ENCODE measurements at places on chromosomes 5 and 9.
A peak's percentile ranks its signal among the peaks of the same experiment; 100 is the strongest.

GRCh38 chr9:83266666-83267496 lies 203.9 kb upstream of the RASEF start:
- DNase-seq, result no peak

DNA sequence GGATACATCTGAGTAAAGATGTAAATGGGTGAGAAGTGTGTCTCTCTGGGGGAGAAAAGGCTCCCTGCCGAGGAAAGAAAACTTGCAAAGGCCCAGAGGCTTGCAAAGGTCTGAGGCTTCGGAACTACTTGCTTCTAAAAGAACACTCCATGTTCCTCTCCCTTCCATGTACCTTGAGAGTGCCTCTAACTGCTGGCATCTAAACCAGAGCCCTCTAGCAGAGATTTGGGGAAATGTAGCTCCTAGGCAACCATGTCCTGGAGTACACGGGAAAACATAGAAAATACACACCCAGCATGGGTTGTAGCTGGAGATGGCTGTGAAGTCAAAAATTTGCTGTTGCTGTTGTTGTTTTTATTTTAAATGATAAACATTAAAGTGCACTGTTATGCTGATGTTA lies 151.6 kb downstream of the SYK start:
- DNase-seq, result no peak

DNA sequence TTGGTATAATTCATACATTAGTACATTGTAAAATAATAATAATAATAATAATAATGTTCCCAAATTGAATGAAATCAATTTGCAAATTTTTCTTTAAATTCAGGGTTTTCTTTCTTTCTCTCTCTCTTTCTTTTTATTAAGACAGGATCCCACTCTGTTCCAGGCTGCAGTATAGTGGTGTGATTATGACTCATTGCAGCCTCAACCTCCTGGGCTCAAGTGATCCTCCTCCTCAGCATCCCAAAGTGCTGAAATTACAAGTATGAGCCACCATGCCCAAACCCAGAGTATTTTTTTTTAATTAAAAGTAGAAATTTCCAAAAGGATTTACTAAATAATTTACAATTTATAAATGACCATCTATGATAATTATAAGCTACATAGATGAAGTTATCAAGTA lies 117.7 kb downstream of the HOMER1 start:
- DNase-seq, result no peak

GRCh38 chr5:73684691-73685090 lies 58.7 kb downstream of the ARHGEF28 start:
- no peak for DNase-seq

- no peak for DNase-seq
These were observed 46.6 kb downstream of the ANGPTL2 start for GRCh38 chr9:127075624-127076372.

DNA sequence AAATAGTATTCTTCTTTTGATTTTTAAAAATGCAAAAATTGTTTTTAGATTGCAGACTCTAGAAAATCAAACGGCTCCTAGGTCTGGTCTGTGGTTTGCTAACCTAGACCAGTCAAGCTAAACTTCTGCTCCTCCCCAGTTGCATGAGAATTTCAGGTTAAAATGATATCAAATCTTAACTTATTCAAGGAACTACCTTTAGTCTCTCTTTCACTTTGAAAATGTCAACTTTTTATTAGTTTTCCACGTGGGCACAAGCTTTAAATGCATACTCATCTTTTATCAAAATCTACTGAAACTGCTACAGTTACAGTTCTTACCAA lies 8.8 kb downstream of the CAMK4 start:
- DNase-seq, result no peak

GRCh38 chr5:91443023-91443422 lies 59.9 kb upstream of the ARRDC3 start:
- no peak for DNase-seq

GRCh38 chr5:59565551-59565950 lies 328.0 kb downstream of the PDE4D start:
- no peak for DNase-seq

DNA sequence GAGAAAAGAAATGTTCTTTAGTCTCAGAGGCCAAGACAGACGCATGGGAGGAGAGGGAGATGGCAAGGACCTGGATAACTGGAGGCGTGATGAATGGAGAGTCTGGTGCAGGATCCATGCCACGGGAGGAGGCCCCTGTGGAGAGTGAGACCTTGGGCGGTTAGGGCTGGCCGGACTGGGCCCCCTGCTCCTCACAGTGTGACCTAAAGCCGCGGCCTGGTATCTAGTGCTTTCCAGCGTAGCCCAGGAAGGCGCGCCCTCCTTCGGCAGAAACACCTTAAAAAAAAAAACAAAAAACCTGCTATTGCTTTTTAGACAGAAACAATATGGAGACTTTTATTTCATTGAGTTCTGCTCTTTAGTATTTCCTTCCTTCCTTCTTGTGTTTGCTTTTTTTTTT lies 33.1 kb downstream of the SCGB3A1 start:
- no peak for DNase-seq

DNA sequence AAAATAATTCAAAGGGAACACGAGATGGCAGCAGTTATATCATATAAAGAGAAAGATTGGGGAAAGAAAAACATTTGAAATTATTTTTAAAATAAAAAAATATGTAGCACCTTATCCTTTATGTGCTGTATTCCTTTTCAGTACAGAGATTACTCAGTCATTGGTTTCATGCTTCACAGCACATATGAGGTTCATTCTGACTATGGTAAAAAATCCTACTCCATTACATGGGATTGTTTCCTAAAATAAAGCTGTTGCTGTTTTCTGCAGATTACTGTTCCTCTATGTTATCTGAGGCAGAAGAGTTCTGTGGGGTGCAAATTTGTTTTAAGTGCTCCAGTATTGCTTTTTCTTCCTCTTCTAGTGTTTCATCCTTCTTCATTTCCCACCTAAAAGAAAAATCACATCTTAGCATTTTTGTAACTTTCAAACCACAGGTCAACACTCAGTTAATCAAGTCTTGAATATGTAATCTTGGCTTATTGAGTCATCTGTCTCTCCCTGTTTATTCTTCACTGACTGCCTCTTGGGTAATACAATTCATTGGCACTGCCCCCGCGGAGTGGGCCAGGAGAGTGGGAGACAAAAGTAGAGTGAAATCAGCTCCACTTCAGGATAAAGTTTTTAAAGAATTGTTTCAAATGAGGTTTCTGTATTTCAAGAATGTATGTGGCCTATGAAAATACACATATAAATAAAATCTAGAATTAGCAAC lies 412.5 kb upstream of the POU5F2 start:
- no peak for DNase-seq

DNA sequence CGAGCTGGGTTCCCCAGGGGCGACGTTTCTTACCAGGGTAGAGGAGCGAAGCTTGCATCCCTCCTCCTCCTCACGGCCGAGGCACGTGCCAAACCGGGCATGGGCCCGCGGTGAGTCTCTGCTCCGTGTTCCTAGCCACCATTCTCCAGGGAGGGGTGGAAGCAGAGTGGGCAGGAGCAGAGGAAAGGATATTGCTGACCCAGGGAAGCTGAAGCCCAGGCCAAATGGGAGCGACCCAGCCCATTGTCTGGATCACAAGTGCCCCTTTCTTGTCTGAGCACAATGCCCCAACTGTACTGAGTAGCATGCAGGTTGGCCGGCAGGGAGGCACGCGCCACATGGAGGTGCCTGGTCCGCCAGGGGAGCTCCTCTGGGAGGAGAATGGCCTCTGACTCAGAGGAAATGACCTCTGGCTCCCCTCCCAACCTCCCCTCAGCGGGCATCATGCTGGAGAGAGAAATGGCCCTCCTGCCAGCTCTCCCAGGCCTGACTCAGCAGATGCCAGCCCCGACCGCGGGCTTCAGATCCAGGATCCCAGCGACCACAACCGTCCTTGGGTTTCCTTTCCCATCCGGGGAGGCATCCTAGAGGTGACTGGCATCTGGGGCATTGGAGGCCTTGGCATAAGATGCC lies 1.1 kb downstream of the PRR7 start:
- DNase-seq, result no peak

DNA sequence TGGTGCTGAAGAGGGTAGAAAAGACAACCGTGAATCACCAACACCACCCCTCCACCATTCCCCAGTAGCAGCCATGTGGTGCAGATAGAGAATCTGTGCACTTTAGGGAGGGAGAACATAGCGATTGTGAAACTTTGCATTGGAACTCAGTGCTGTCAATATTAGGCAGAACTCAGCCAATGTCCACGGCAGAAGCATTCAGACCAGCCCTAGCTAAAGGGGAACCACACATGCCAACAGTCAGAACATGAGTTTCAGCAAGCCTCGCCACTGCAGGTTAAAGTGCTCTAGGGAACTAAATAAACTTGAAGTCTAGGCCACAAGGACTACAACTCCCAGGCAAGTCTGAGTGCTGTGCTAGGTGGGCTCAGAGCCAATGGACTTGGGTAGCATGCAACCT lies 38.5 kb upstream of the DEPDC1B start:
- no peak for DNase-seq

DNA sequence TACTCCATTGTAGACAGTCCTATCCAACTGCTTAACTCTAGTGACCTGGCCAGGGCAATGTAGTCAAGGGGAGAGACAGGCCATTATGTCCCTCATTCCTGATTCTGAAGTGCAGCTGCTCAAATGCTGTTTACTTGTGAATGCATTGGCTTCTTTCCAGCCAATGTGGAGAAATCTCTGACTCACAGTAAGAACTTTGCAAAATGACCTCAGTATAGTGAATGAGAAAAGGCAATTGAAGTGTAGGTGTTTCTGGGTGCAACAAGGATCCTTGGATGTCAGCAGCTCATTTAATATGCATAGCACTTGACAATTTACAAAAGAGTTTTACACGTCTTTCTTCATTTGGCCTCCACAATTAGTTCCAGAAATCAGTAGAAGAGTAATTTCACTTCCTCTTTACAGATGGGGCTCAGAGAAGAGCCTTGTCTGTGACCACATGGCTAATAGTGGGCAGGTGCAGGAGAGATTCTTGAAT lies 367.2 kb downstream of the OSTF1 start:
- no peak for DNase-seq

- DNase-seq, result no peak
These were observed 107.3 kb upstream of the PRRC1 start for GRCh38 chr5:127409921-127410675.

GRCh38 chr9:130983970-130984369 lies 25.0 kb upstream of the LAMC3 start:
- DNase-seq, result no peak

GRCh38 chr9:4814913-4815312 lies 22.2 kb downstream of the RCL1 start:
- DNase-seq, result no peak

DNA sequence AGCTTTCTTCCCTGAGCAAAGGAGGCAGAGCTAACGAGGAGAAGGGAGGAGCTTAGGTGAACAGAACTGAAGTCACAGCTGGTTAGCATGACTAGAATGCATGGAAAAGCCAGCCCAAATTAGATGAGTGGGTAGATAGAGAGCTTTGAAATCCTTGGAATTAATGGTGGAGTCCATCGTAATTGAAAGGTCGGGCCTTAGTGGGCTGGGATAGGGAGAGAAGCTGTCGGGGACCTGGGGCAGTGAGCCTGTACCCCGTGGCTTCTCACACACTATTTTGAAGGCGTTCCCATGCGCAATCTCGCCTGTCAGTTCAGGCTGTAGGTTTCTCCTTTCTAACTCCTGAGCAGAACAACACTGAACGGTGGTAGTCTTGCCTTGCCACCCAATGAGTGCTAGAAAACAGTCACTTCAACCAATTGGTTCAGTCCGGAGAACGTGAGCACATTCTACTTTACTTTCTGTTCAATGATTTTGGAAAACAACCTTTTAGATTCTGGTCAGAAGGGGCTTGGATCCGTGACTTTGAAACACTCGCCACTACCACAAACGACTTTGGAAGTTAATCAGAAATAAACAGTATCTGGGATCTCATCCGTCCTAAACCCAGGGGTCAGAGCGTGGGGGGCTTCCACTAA lies 655 bp upstream of the RAI14 start:
- DNase-seq, result no peak

- peak; percentile 64 for DNase-seq
These were observed 72.9 kb downstream of the BAAT start for GRCh38 chr9:101311758-101312420.

All from urinary bladder (tissue), 4 donors.